ENCODE measurements at places on chromosomes 11 and 22.

DNA sequence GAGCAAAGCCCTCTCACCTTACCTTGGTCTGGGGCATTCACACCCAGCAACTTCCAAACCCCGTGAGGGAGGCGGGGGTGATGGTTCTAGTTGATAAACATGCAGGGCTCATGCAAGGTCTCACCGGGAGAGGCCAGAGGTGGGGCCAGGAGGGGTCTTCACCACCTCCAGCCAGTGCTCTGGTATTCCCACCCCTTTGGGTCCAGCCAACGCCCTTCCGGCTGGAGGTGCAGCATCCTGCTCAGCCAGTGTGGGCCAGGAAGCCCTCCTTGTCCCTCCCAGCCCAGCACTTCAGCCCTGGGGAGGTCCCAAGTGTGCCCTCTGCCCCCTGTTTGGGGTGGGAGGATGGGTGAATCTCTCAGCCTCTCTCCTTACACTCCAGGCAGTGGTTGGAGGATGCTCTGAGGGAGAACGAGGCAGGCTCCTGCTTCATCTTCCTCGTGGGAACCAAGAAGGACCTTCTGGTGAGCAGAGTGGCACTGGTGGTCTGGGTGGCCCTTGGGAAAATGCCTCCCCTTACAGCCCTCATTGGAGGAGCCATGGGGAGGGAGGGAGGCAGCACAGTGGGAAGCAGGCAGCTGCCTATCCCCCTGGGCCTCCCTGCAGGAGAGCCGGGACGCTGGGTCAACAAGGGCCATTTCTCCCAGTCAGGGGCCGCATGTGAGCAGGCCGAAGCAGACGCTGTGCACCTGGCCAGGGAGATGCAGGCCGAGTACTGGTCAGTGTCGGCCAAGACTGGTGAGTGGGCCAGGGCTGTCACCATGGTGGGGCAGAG lies 13.4 kb downstream of the RAB36 start:
- no peak for DNase-seq

GRCh38 chr11:117933930-117934329 lies 4.7 kb upstream of the TMPRSS13 start:
- DNase-seq = no peak

GRCh38 chr11:59678118-59678812 lies 9.4 kb upstream of the PATL1 start:
- no peak for DNase-seq

DNA sequence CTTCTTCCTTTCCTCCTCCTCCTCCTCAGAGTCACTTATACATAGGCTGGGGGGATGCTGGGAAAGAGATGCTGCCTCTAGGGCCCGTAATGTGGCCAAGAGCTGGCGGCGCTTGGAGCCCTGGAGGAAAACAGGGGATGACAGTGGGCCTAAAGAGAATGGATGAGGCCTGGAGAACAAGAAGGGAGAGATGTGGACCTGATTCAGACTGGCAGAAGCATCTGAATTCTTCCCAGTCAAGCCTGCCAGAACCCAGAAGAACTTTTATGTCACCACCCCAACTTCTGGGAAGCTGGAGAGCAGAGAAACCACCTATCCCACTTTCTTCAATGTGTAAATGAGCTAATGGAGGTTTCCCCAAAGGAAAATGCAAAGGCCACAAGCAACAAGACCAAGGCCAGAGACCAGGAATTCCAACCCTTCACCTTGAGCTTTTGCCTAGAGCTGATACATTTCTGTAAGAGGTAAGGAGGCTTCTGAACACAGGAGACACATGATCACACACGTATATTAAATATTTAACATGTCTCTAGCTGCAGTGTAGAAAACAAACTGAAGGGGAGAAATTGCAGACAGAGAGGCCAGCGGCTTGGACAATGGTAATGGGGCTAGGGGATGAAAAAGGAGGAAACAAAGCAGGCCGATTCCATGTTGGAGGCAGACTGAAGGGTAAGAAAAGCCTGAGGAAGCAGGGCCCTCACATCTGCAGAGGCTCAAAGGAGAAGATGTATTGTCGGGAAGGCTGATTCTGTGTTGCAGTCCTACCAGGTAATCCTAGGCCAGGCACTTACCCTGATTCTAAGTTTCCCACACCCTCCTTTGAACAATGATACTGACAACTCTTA lies 1.1 kb downstream of the RRP8 start:
- DNase-seq = peak; percentile 4

- no peak for DNase-seq
Observed at GRCh38 chr11:16153951-16154350, 202.4 kb downstream of the SOX6 start.

GRCh38 chr11:67312187-67313021 lies 9.1 kb downstream of the SSH3 start:
- peak; percentile 54 for DNase-seq

- peak; percentile 95 for DNase-seq
Observed at GRCh38 chr11:33723238-33723881, 12.9 kb downstream of the CD59 start.

DNA sequence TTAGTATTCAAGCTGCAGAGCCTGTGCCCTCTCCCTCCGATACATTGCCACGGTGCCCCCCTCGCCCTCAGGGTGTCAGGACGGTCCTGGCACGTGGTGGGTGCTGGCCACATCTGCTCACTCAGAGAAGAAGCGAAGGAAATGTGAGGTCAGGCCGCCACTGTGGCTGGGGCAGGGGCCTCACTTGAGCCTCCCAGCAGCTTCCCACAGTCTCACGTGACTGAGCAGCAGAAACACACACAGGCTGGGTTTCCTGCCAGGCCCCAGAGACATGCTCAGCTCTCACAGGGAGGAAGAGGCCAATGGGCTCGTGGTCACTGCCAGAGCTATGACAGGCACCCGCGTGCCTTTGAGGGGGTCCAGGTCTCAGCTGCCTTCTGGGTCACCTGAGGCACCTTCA lies 37.9 kb upstream of the PRR5 start:
- peak; percentile 34 for DNase-seq

DNA sequence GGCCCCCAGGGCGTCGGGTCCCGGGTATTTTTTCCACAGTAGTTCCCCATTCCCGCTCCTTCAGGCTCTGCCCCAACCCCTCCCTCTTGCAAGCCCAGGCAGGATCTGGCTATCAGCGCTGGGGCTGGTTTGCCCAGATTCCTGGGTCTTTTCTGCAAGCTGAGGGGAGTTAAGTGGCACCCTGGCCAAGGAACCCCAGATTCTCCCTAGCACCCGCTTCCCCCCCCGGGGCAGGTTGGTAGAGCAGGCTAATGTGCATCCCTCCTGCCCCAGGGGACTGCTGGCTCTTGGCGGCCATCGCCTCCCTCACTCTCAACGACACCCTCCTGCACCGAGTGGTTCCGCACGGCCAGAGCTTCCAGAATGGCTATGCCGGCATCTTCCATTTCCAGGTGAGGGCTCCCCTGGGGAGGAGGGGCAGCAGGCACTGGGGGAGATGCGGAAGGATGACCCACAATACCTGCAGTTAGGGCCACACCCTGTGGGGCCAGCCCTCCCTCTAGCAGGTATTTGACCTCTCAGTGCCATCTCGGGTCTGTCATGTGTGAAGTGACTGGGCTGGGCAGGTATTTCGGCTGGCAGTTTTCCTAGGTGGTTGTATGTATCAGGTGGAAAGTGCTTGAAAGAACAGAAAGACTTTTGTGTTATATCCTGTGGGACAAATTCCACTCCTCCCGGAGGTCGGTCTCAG lies 1.6 kb downstream of the CAPN1 start:
- peak; percentile 93 for DNase-seq

DNA sequence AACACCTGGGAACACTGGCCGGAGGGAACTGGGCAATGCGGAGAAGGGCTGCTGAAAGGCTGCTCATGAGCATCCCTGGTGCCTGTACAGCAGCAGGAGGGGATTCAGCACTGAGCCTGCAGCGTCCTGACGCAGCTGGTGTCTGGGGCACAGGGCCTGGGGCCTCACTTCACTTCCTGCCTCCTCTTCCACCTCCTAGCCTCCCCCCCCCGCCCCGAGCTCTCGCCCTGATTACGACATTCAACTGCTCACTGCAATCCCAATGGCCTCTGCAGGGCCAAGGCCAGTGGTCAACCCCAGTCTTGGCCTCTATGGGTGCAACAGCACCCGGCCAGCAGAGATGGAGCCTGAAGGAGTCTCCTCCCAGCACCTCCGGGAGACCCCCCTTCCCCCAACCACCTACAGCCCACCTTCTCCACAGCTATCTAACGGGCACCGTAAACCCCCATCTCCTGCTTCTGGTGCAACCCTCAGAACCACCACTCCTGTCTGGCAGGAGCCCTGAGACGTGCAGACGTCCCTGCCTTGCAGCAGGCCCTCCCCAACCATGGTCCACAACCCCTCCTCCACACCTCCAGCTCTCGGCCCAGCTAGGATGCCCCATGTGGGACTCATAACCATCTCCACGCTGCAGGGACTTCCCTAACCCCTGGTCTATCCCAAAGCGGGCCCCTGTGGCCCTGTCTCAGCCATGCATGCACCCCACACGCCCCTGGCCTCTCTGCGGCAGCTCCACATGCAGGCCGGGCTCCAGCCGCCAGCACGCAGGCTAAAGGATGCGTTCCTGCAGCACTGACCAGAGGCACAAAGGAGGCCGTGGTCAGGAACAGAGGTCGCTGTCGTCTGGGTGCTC lies 38.2 kb downstream of the BRD1 start:
- no peak for DNase-seq

DNA sequence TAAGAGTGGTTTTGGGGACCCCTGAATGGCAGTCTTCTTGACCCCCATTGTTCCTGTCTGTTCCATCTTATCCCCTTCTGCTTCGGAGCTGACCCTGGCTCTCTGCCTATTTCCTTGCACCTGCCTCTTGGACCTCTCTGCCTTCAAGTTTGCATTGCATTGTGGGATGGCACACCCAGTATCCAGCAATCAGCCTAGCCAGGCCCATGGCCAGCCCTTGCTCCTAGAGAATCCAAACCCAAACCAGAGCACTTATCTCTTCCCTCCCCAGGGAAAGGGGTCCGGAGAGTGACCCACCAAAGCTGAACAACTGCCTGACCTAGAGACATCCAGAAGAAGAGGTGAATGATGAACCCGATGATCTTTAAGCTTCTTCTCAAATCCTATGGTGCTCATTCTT lies 607.3 kb upstream of the CADM1 start:
- no peak for DNase-seq

- DNase-seq = peak; percentile 11
Observed at GRCh38 chr11:77557553-77557952, 32.2 kb upstream of the AQP11 start.

DNA sequence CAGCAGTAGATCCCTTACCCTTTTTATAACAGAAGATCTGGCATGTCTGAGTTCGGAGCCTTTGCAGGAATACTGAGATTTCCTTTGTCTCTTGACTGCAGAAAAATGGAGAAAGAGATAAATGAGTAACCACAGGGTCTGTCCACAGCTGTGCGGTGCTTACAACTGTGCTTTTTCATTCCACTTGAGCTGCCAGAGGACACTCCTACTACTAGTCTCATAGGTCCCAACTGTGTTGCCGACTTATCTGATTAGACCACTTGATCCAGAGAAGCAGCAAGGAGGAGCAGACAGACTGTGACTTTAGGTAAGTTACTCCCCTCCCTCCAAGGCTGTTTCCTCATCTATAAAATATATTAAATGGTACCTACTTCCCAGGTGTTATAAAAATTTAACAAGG lies 17.5 kb downstream of the FAM227A start:
- peak; percentile 9 for DNase-seq

DNA sequence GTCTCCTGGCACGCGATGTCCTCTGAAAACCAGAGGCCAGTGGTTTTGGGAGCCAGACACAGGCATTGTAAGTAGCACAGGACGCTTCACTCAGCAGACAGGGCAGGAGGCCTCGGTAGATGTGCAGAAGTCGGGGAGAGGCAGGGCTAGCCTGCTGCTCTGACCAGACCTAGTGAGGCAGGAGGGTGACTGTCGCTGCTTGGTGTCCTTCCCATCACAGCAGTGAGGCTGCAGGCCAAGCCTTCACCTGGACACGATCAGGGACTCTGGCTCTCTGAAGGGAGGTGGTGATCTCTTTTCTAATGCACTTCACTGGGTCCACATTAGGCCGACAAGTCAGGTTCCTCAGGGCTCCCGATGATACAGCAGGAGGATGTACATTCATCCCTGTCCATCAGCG lies 583.7 kb downstream of the NTM start:
- DNase-seq = no peak

DNA sequence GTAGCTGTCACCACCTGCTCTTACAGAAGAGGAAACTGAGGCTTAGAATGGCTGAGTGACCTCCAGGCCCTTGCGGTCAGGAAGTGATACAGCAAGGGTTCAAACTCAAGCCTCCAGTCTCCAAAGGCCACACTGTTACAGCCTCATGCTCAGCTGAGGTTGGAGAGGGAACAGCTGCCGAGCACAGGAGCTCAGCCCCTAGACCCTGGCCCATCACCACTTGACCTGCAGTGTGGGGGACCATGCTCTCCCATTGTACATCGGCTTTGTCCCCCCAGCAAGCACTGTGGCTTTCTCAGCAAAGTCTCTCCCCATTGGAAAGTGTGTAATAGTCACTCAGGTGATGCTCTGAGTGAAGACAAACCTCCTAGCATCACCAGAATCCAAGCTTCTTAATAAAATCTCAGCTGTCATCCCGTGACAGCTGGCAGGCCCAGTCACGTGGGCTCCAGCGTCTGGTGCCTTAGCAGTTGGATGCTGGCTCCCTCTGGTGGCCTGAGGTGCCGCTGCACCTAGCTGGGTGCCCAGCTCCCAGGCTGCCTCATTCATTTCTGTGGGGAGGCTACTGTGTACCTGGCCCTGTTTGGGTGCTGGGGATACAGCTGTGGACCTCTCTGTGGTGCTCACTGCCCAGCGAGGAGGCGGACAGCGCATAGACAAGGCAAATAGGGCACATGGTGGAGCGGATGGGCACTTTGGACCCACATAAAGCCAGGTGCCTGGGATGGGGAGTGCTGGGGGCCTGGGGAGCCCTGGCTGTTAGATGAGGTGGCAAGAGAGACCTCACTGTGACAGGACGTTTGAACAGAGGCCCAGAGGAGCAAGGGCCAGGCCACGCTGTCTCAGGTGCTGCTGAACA lies 19.1 kb upstream of the MYRF start:
- peak; percentile 82 for DNase-seq

- no peak for DNase-seq
Observed at GRCh38 chr11:87263979-87264378, 226.2 kb downstream of the TMEM135 start.
